ENCODE measurements at places on chromosomes 4 and X. TPM values are rescaled to one million over a fixed set of nuclear protein-coding genes. Genes with fewer than 3 reads are reported as not detected.

AGA gene
- total RNA-seq: 13.7 TPM

GRCh38 chrX:40646489-40647306, 663 bp downstream of the CXorf38 start:
- DNase-seq: peak; percentile 63

GRCh38 chr4:48067536-48067935, 51.0 kb downstream of the NIPAL1 start:
- no peak for DNase-seq

- DNase-seq: no peak
Measured at GRCh38 chr4:154009788-154010187, 220.9 kb upstream of the SFRP2 start.

GRCh38 chrX:80808881-80809411, 731 bp downstream of the BRWD3 start:
- peak; percentile 42 for DNase-seq

SLC39A8 gene
- total RNA-seq: 23.6 TPM

DNA sequence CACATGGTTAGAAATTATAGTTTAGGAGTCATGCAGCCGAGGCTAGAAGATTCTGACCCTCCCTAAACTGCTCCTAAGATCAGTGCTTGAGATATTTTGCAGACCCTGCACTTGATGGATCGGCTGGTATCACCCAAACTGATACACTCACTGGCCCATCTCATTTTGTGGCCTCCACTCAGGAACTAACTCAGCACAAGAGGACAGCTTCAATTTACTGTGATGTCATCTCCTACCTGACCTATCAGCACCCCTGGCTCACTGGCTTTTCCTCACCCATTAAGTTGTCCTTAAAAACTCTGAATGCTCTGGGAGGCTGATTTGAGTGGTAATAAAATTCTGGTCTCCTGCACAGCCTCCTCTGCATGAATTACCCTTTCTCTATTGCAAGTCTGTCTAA, 450.9 kb downstream of the PCDH10 start:
- DNase-seq: no peak

ZNF732 gene
- not detected for total RNA-seq

GRCh38 chr4:158458271-158458895, 63.3 kb upstream of the RXFP1 start:
- DNase-seq: no peak

PRDM5 gene
- total RNA-seq: 0.23 TPM

GRCh38 chr4:46856333-46856732, 52.7 kb downstream of the COX7B2 start:
- DNase-seq: no peak

DNA sequence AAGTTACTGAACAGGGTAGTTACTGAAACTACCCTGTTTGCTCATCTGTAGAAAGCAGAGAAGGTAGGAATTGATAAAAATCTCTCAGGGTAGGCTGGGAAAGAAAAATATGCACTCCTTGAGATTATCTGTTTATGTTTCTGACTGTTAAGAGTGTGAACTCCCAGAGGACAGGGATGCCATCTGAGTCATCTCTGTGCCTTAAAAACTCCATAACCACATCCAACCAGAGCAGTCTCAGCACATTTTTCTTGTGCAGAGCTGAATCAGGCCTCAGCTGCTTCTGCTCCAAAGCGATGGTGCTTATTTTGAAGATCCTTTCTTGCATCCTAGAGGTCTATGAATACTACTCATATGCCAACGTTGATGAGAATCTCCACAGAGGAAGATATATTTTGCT, 9.9 kb downstream of the CENPVL3 start:
- DNase-seq: no peak

SLC9B1 gene
- 0.18 TPM for total RNA-seq

GRCh38 chr4:55866290-55866907, 13.0 kb downstream of the EXOC1 start:
- DNase-seq: no peak

- no peak for DNase-seq
Measured at GRCh38 chrX:118189000-118189399, 72.4 kb upstream of the KLHL13 start.

GRCh38 chr4:119657111-119657611, 28.6 kb upstream of the PDE5A start:
- DNase-seq: no peak

DNA sequence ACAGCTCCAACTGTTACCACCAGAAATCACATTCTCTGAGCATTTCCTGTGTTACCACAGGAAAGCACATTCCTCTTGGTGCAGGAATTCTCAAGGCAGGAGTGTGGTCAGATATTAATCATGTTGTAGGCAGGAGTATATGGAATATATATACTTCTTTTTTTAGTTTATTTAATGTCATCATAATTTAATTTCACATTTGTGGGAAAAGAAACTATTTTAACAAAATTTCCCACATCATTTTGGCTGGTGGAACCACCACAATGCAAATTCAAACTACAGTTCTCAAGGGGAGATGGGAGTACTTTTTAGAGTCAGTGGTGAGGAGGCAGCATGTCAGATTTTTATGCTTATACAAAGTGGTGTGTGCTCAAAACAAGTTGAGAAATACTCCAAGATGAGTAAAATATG, 139.0 kb downstream of the ATP10D start:
- no peak for DNase-seq

PABPC1L2A gene
- total RNA-seq: not detected

- DNase-seq: no peak
Measured at GRCh38 chrX:38220415-38221390, at the start of gene SRPX. Gene SRPX, minus strand, starts transcription at chrX:38220871. Its CDS starts 79 bp downstream, at chrX:38220792.

TMEM255A gene
- total RNA-seq: 0.05 TPM

DNA sequence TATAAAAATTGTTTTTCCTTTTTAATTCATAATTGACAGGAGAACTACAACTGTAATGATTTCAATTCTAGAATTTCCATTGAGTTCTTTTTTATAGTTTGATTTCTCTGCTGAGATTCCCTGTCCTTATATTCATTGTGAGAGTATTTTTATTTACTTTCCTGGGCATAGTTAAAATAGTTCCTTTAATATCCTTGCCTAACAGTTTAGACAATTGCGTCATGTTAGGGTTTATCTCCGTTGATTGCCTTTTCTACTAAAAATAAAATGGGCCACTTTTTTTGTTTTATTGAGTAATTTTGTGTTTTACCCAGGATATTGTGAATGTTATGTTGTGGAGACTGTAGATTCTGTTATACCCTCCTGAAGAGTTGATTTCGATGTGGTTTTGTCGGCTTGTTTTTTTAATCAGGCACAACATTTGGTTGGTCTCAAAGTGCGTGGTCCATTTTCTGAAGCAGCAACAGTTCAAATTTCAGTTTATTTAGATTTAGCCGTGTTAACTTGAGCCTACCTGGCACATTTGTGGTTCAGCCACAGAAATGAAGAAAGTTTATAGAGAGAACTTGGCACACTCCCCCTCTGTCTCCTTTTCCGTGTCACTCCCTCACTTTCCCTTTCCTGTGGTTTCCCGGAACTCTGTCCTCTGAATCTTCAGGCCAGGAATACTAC, 16.0 kb upstream of the PRRG1 start:
- DNase-seq: peak; percentile 50

GRCh38 chr4:102792361-102792936, 31.7 kb upstream of the MANBA start:
- DNase-seq: no peak

GRCh38 chrX:39152106-39152649, 350.9 kb downstream of the MID1IP1 start:
- no peak for DNase-seq

- DNase-seq: no peak
Measured at GRCh38 chrX:68983004-68983857, 154.4 kb downstream of the EFNB1 start.

GRCh38 chr4:90060039-90060438, 67.2 kb upstream of the CCSER1 start:
- no peak for DNase-seq

DNA sequence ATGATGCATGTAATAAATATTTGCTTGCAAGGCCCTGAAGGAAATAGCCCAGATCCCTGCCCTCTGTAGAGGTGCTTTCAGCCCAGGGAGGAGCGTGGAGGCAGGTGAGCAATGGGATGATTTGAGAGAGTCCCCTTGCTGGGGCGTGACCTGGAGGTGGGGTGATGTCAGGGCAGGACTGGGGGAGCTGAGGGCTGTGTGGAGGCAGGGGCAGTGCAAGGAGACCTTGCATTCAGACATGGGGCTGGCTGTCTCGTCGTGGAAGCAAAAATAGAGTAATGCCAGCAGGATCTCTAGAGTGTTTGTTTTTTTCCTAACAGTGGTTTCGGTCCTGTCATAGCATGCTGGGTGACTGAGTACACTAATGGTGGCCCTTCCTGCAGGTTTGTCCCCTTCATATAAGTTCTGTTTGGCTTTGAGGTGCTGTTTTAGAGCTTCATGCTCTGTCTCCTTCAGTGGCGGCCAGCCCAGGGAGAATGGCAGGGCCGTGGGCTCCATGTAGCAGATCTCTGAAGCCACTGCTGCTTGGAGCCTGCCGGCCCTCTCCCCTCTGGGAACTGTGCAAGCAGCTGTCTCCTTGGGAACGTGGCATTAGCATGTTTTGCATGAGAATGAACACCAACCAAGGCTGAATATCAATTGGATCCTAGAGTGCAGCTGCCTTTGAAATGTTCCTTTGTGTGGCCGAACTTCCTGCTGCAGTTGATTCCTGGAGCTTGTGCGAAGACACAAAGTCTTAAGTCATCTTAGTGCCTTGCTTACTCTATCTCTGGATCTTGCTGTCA, 39.3 kb upstream of the CLDN34 start:
- DNase-seq: no peak

DNA sequence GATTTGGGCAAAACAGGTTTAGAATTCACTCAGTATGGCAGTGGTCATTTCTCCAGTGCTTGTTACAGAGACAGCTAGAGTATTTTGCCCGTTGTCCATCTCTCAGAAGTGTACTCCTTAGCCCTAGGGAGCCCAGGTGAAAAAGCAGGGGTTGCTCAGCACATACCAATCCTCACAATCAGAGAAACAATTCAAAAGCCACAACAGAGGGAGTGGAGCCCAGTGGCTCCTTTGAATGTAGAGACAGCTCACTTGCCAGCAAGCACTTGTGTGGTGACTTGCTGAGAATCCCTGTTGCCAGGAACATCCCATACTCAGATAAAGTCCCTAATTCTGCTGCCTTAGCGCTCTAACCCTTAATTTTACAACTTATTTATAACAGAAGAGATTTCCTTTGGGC, 1488.3 kb downstream of the RPA4 start:
- no peak for DNase-seq

DNA sequence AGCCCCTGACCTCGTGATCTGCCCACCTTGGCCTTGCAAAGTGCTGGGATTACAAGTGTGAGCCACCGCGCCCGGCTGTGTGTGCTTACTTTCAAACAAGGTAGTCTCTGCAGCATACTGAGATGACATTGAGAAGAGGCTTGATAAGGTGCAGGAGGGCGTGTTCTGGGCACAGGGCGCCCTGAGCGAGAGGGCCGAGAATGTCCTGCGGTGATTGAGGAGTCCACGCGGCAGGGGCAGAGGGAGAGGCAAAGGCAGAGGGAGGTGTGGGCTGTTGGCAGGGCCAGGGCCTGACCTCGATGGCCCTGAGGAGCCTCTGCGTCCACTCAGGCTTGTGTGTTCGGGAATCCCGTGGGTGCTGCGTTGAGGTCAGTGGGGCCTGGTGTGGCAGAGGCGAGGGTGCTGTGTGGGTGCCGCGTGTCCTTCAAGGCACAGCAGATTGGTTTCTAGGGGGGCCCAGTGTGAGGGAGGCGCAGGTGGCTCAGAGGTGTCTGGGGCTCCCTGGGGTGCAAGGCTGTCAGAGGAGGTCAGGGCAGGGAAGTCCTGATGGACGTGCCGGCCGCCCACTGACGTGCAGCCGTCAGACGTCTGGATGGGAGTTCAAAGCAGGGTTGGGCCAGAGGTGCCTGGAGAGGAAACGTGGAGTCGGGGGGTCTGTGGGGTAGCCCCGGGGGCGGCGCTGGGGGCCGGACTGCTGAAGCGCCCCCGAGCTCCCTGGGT, 12.1 kb downstream of the PCGF3 start:
- DNase-seq: no peak

DNA sequence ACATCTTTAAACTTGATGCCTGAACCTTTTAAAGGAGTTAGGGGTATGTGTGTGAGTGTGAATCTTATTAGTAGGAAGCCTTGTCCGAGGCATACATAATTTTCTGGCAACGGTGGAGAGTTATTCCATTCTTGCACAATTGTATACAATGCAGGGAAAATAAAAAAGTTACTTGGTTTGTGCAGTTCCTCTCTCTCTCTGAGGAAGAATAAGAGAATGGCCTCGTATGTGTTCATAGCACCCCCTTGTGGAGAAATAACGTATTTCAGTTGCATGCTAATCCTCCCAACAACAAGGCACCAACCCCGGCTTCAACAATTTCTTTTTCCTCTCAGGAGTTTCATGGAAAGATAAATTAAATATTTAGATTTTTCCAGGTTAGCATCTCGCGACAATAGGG, 33.7 kb upstream of the FGF13 start:
- no peak for DNase-seq

DNA sequence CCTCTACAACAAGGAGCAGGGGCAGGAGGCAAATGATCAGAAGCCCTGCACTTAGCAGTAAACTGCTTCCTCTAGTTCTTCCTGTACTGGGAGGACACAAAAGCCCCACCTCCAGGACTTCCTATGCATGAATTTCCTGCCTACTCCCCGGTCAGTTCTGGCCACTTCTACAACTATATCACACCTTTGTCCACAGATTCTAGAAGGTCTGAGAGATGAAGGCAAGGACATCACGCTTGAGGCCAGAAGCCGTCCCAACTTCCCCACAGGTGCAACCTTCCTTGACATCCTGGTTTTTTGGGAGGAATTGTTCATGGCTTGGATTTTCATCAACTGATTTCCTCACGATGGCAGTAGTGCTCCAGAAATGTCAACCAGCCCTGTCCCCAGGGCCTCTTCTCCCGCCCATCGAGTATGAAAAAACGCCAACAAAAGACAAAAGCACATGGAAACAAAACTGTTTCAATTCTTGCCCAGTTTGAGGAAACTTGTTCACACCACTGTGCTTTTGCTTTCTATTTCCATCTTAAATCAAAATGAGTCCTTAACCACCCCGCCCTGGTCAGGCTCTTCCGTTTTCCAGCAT, 206.5 kb upstream of the STK26 start:
- DNase-seq: no peak

DNA sequence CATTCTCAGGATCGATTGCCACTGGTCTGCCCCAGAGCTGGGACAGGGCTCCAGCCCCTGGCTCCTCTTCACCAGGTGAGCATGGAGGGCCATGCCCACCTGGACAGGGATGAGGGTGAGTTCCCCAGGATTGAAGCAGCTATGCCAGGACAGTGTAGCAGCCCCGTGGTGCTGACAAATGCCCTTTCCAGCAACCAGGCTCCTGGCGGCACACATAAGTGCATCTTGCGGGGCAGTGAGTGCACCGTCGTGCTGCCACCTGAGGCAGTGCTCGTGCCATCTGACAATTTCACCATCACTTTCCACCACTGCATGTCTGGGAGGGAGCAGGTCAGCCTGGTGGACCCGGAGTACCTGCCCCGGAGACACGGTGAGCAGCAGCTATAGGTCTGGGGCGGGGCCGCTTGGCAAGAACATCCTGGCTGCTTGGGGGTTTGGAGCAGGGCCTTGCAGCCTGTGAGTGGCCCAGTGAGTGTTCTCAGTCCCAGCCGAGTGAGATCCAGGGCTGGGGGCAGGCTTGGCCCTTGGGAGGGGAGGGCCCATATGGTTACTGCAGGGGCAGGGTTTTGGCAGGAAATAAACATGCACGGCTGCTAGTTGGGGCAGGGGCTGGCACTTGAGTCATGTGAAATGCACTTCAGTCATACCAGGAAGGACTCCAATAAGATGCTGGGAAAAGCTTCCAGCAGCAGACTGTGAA, 6.1 kb downstream of the IL9R start:
- DNase-seq: no peak

- no peak for DNase-seq
Measured at GRCh38 chr4:109155682-109156283, 146.7 kb downstream of the COL25A1 start.
